Esophagus squamous epithelium (tissue), 5 donors: ENCODE measurements at places on chromosomes 6 and 20.

DNA sequence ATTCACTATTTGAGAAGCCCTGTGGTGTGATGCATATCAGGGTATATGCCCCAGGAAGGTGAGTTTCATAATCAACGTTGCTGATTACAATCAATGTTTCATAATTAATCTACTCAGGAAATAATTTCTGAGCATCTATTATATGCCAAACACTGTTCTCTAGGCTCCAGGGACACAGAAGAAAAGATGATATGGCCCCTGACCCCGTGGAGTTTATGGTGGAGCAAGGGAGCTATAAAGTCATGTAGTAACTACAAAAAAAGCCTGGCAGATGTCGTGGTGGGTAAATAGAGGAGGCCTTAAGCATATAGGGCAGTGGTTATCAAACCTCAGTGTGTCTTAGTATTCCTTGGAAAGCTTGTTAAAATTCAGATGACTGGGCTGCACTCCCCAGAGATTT, 40.1 kb upstream of the BCAS1 start:
- DNase-seq, result no peak

DNA sequence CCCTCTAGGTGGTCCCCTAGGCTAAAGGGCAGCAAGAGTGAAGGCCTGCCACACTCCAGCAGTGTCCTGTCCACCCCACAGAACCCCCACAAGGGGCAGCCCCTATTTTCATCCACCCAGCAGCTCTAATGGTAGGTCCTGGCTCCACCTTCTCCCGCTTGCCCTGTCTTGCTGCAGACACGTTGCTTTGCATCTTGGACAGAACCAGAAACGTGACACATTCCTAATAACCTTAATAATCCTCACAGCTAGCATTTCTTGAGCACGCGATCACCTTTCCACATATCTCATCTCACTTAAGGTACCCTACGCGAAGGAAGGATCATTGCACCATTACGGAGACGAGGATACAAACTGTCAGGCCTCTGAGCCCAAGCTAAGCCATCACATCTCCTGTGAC, 11.7 kb upstream of the SLC22A23 start:
- DNase-seq, result no peak

- no peak for DNase-seq
Observed at GRCh38 chr6:37516076-37516919, 16.6 kb upstream of the CCDC167 start.

GRCh38 chr20:2705931-2706645, 13.5 kb downstream of the EBF4 start:
- DNase-seq, result no peak

GRCh38 chr6:41321183-41321582, 14.2 kb upstream of the NCR2 start:
- no peak for DNase-seq

DNA sequence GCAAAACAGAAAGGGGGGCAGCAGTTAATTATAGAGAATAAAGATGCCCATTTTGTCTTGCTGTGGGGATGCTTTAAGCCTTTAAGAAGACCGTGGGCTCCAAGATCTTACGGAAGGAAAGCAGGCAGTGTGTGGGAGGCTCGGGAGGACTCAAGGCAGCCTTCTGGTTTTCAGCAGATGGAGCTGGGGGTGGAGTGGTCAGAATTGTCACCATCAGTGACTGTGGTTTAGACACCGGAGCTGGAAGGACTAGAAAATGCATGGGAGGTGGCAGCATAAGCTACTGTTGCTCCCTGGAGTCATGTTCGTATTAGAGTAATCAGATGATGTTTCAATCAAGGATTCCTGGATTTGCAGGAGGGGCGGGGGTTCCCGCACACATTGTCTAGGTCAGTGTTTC, 3.7 kb downstream of the PHACTR1 start:
- DNase-seq, result no peak

GRCh38 chr6:167091026-167091804, 31.7 kb upstream of the CCR6 start:
- no peak for DNase-seq

GRCh38 chr20:41989935-41990635, 371.9 kb upstream of the CHD6 start:
- no peak for DNase-seq

- no peak for DNase-seq
Observed at GRCh38 chr6:137166247-137167098, 7.0 kb downstream of the IL22RA2 start.

DNA sequence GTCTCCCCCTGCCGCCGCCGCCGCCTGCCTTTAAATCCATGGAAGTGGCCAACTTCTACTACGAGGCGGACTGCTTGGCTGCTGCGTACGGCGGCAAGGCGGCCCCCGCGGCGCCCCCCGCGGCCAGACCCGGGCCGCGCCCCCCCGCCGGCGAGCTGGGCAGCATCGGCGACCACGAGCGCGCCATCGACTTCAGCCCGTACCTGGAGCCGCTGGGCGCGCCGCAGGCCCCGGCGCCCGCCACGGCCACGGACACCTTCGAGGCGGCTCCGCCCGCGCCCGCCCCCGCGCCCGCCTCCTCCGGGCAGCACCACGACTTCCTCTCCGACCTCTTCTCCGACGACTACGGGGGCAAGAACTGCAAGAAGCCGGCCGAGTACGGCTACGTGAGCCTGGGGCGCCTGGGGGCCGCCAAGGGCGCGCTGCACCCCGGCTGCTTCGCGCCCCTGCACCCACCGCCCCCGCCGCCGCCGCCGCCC, 474 bp downstream of the CEBPB start:
- no peak for DNase-seq

- no peak for DNase-seq
Observed at GRCh38 chr6:148867862-148868261, 121.0 kb downstream of the UST start.

GRCh38 chr6:134026597-134026996, 25.8 kb downstream of the SLC2A12 start:
- DNase-seq, result no peak

GRCh38 chr6:13248053-13248452, 80.3 kb downstream of the TBC1D7 start:
- DNase-seq, result no peak

GRCh38 chr20:31934968-31935764, 16.7 kb downstream of the PDRG1 start:
- DNase-seq, result no peak

GRCh38 chr6:158068893-158069799, 87.5 kb downstream of the SYNJ2 start:
- DNase-seq, result no peak

DNA sequence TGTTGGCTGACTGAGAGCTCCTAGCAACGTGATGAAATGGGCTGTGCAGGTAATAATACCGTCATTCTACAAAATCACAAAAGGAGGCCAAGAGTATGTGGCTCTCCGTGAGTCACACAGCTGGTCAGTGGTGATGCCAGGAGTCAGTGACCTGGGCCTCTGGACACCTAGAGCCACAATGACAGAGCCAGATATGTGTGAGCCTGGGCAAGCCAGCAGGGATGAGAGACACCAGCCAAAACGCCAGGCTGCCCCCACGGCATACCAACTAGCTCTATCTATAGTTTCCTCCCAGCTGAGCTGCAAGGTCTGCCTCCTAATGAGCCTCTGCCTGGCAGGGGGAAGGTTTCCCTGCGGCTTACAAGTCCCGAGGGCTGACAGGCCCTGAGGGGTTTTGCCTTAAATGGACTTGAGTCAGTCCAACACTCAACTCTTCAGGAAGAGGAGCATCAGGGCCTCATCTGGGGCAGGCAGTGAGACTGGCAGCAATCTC, 70.0 kb downstream of the CPNE5 start:
- DNase-seq, result no peak

GRCh38 chr6:137761072-137761471, 106.0 kb upstream of the TNFAIP3 start:
- DNase-seq, result no peak

- no peak for DNase-seq
Observed at GRCh38 chr6:83417880-83418663, 12.8 kb downstream of the ME1 start.

- no peak for DNase-seq
Observed at GRCh38 chr6:67643281-67643680, 991.8 kb upstream of the ADGRB3 start.

DNA sequence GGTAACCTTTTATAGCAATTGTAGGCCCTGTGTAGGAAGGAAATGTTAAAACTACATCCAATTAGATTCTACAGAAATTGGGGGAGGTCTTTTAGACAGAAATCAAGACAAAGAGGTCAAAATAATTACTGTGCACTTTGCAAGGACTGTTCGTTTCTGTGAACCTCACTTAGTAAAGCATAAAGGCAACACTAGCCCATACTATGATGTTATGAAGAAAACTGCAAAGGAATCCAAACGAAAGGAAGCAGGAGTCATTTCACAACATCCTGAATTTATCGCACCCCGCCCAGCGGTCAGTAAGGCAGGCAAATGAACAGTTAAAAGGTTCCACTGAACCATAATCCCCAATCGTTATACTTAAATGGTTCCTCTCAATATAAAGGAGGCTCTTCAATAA, 429.5 kb upstream of the ARID1B start:
- no peak for DNase-seq

DNA sequence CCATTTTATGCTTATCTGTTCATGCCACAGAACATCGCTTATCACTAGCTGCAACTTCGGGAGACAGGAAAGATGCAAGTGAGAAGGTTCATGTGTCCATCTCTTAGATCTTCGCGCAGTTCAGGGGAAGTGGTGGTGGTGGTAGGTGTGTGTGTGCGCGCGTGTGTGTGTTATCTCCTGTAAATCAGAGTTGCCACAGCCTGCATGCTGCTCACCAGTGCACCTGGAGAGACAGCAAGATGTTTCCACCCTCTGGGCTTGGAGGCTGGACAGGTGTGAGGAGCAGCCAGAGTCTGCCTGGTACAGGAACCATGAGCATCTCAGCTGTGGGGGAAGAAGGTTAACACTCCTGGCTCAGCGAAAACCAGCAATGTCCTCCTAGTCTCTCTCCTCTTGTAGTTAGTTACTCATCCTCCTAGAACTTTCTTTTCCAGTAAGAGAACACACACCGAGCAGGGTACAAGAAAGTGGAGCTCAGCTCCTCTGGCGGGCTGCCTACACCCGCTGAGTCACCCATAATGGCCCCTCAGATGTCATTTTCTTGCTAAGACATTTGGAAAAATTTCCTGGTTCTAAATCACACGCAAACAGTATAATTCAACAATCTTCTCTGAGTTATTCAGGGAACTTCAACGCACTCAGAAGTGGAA, 5.1 kb upstream of the TUBB1 start:
- no peak for DNase-seq

DNA sequence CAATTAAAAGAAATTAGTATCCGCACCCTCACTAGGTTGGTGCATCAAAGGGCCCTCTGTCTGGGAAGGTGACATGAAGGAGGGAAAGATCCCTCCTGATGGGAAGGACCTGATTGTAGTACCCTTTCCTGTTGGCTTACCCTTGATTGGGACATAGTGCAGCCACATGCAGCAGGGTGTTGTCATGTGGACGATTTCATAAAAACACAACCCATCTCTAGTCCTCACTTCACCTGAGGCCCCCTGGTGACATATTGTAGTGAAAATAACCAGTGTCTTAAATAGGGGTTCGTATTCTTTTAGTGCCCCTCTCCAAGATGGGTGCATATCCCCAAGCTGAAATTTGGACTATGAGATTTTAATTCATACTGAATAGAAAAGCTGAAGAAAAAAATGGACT, 97.3 kb downstream of the SLX4IP start:
- DNase-seq, result no peak

GRCh38 chr6:125154761-125155135, 1.2 kb downstream of the TPD52L1 start:
- no peak for DNase-seq

DNA sequence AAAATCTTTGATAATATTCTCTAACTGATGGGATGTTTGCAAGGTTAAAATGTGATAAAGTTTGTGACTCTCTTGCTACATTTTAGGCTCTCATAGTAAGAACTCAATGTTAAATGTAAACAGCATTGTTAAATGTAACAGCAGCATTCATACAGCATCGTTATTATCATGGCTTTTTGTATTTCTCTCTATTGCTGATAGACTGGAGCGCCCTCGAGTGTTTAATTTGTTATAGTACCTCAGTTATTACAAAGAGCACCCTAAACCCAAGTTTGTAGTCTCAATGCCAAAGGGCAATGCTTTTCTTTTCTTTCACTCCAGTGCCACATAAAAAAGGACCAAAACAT, 14.9 kb upstream of the TTPAL start:
- DNase-seq, result no peak

- DNase-seq, result no peak
Observed at GRCh38 chr6:5525209-5525608, 263.9 kb downstream of the FARS2 start.

GRCh38 chr20:36268440-36269342, 32.4 kb downstream of the AAR2 start:
- DNase-seq, result no peak

GRCh38 chr6:144931172-144932035, 646.3 kb downstream of the UTRN start:
- no peak for DNase-seq

GRCh38 chr20:53530440-53530839, 63.2 kb downstream of the ZNF217 start:
- DNase-seq, result no peak

DNA sequence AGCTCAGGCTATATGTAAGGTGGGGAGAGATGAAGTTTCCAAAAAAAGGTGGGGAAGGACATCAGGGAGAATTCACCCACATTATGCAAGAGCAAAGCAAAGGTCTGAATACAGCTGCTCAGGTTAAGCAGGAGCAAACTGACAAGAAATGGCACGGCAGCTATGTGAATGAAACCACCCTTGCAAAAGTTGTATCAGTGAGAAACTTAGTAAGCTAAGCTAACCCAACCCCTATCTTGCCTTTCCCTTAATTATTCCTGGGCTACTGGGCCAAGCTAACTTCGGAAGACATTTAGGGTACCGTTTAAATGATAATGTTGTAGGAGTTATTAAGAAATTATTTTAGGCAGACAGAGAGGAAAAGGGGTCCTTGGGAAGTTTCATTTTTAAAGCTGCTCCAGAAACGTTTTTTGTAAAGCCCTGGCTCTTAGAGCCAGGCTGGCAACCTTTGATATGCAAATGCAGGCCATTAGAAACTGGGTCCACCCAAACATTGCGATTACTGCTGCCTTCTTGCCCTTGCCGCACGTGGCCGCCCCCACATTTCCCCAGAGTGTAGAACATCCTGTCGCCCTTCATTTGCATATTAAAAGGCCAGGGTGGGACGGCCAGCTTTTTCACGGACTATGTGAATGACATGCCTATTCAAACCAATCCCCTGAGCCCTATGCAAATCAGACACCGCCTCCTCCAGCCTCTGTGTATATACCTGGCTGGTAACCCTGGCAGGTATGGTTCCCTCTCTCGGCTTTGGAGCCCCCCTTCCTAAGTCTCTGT, 60.5 kb upstream of the SAMD5 start:
- no peak for DNase-seq

GRCh38 chr6:148538261-148539190, 195.9 kb downstream of the SASH1 start:
- no peak for DNase-seq

GRCh38 chr20:10902576-10903282, 228.9 kb upstream of the JAG1 start:
- no peak for DNase-seq

- no peak for DNase-seq
Observed at GRCh38 chr6:151240791-151241642, 1.2 kb downstream of the AKAP12 start.

- DNase-seq, result no peak
Observed at GRCh38 chr6:105648276-105648675, 245.4 kb upstream of the PREP start.

GRCh38 chr6:154360476-154360875, 3.9 kb upstream of the IPCEF1 start:
- no peak for DNase-seq

GRCh38 chr20:61416546-61416945, 164.5 kb downstream of the CDH4 start:
- DNase-seq, result no peak

GRCh38 chr6:46850792-46851191, 57.6 kb downstream of the MEP1A start:
- DNase-seq, result no peak

- DNase-seq, result no peak
Observed at GRCh38 chr20:32040142-32040953, 11.7 kb upstream of the HCK start.
